ENCODE measurements at places on chromosomes 7 and 10. TPM values are rescaled to one million over a fixed set of nuclear protein-coding genes. Genes with fewer than 3 reads are reported as not detected.

TWIST1 gene
- total RNA-seq = 6.5 TPM

DNA sequence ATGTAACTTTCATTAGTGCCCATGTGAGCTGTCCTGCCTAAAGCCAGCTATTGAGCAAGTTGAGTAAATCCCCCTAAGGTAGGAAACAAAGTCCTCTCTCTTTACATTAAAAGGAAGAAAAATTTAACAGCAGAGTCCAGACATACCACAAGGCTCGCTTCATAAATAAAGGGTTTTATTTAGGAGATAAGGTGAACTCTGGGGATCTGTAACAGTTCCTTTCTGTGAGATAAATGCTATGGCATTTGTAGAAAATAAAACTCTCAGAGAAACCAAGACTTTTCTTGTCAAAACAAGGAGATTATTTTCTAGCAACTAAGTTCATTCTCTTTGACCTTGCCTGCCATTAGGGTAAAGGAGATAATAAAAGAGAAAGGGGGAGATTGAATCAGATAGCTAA is 32.3 kb upstream of the LYZL1 start:
- no peaks in the 10 kb centered on the region for H3K36me3 ChIP-seq
- no peak for DNase-seq
- no peak overlapping the region for H3K4me3 ChIP-seq
- peaks cover 3% of the 10 kb centered on the region for H3K27me3 ChIP-seq

ECHS1 gene
- 94.0 TPM for total RNA-seq

- H3K27me3 ChIP-seq = no peaks in the 10 kb centered on the region
- H3K27ac ChIP-seq = peak overlapping the region; percentile 87
- H3K4me3 ChIP-seq = no peak overlapping the region
- DNase-seq = no peak
- peaks cover 72% of the 10 kb centered on the region for H3K4me1 ChIP-seq
Measured at GRCh38 chr10:72334196-72334824, 20.4 kb downstream of the DNAJB12 start.

DNA sequence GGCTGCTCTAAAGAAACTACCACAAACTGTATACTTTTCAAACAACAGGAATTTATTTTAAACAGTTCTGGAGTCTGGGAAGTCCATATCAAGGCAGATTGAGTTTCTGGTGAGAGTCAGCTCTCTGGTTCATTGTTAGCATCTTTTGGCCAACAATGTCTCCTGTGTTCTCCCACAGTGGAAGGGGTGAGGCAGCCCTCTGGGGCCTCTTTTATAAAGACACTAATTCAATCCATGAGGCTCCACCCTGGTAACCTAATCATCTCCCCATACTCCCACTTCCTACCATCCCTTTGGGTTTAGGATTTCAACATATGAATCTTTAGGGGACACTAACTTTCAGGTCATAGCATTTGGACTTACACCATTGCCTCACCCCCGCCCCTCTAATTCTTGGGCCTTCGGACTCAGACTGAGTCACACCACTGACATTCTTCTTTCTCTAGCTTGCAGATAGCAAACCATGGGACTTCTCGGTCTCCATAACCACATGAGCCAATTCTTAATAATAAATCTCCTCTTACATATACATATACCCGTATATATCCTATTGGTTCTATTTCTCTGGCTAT is 64.3 kb upstream of the ANTXRL start:
- H3K4me3 ChIP-seq = no peak overlapping the region
- no peak for DNase-seq
- no peaks in the 10 kb centered on the region for H3K36me3 ChIP-seq
- H3K27ac ChIP-seq = no peak overlapping the region
- H3K4me1 ChIP-seq = no peaks in the 10 kb centered on the region

- peaks cover 4% of the 10 kb centered on the region for H3K4me1 ChIP-seq
- no peak for DNase-seq
- H3K27me3 ChIP-seq = no peaks in the 10 kb centered on the region
- no peak overlapping the region for H3K4me3 ChIP-seq
- no peak overlapping the region for H3K27ac ChIP-seq
Measured at GRCh38 chr10:93542358-93542791, 24.1 kb upstream of the FFAR4 start.

TPST1 gene
- total RNA-seq = 59.6 TPM

ABCC2 gene
- 0.50 TPM for total RNA-seq

DNA sequence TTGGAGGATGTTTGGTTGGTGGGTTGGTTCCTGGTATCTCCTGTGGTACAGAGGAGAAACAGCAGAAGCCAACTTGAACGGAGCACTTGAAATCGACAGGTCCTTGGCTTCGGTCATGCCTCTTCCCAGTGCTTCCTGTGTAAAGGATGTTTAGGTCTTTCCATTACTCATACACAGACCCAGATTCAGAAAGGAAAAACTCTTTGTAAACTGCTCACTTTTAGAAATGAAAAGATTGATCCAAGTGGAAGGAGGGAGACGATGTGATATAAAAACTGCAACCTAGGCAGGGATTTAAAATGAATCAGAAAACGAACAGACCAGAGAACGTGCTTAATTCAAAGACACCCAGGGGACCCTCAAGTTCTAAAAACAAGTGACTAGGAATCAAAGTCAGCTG is 338.4 kb downstream of the GALNT17 start:
- H3K4me1 ChIP-seq = no peaks in the 10 kb centered on the region
- DNase-seq = no peak
- H3K4me3 ChIP-seq = no peak overlapping the region
- no peaks in the 10 kb centered on the region for H3K27me3 ChIP-seq
- no peaks in the 10 kb centered on the region for H3K36me3 ChIP-seq

GRCh38 chr7:154804449-154804848 is 198.5 kb downstream of the PAXIP1 start:
- no peak overlapping the region for H3K27ac ChIP-seq
- H3K36me3 ChIP-seq = peaks cover 44% of the 10 kb centered on the region
- DNase-seq = no peak
- H3K4me3 ChIP-seq = no peak overlapping the region
- peaks cover 4% of the 10 kb centered on the region for H3K4me1 ChIP-seq

- H3K27ac ChIP-seq = no peak overlapping the region
- no peaks in the 10 kb centered on the region for H3K27me3 ChIP-seq
- H3K36me3 ChIP-seq = no peaks in the 10 kb centered on the region
Measured at GRCh38 chr7:136687693-136688322, 180.6 kb upstream of the CHRM2 start.

AMPH gene
- total RNA-seq = 37.3 TPM

- peaks cover 6% of the 10 kb centered on the region for H3K4me1 ChIP-seq
- no peak for DNase-seq
- no peak overlapping the region for H3K27ac ChIP-seq
- H3K27me3 ChIP-seq = no peaks in the 10 kb centered on the region
- peaks cover 74% of the 10 kb centered on the region for H3K36me3 ChIP-seq
Measured at GRCh38 chr7:102192790-102193189, 93.9 kb upstream of the SH2B2 start.

BMS1 gene
- total RNA-seq = 15.2 TPM

DNA sequence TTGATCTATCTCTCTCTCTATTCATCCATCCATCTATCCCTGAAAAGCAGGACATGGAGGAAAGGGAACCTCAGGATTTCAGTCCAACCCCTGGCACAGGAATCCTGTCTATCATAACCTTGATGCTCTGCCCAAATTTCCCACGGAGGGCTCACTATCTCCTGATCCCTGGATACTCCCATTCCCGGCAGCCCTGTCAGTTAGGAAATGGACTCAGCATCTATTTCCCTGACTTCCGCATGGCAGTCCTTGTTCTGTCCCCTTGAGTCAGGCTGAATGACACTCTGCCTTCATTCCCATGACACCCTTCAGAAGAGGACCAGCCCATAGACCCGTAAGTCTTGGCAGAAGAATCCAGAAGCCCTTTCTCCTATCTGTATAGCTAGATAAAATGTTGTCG is 77.7 kb downstream of the VWA2 start:
- no peak overlapping the region for H3K27ac ChIP-seq
- H3K4me3 ChIP-seq = no peak overlapping the region
- H3K27me3 ChIP-seq = no peaks in the 10 kb centered on the region
- DNase-seq = no peak

GRCh38 chr10:114077815-114078219 is 34.2 kb downstream of the ADRB1 start:
- H3K27ac ChIP-seq = no peak overlapping the region
- H3K4me1 ChIP-seq = no peaks in the 10 kb centered on the region
- DNase-seq = no peak

OLAH gene
- total RNA-seq = 0.79 TPM

ANKRD26 gene
- total RNA-seq = 17.1 TPM

GRCh38 chr10:118903251-118903650 is 126.3 kb upstream of the NANOS1 start:
- H3K27me3 ChIP-seq = no peaks in the 10 kb centered on the region
- H3K4me3 ChIP-seq = no peak overlapping the region
- no peaks in the 10 kb centered on the region for H3K4me1 ChIP-seq
- no peaks in the 10 kb centered on the region for H3K36me3 ChIP-seq
- H3K27ac ChIP-seq = no peak overlapping the region

SPDYE5 gene
- 0.11 TPM for total RNA-seq

DNA sequence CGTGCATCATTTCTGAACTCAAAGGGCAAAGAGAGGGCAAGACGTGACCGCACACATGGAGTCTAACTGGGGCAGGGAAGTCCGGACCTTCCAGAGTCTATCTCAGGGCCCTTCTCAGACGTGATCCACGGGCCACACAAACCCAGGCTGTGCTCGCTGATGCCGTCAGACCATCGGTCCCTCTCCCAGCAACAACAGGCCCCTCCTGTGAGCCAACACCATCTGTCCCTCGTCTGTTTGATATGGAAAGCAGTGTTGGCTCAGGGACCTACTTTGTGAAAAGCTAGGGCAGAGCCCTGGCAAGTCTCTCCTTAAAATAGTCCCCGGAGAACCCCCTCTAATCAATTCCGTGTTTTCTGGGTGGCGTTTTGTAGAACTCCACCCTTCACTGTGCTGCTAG is 208.8 kb downstream of the TCERG1L start:
- no peak overlapping the region for H3K27ac ChIP-seq
- DNase-seq = no peak
- no peak overlapping the region for H3K4me3 ChIP-seq

INHBA gene
- total RNA-seq = 8.3 TPM

DNA sequence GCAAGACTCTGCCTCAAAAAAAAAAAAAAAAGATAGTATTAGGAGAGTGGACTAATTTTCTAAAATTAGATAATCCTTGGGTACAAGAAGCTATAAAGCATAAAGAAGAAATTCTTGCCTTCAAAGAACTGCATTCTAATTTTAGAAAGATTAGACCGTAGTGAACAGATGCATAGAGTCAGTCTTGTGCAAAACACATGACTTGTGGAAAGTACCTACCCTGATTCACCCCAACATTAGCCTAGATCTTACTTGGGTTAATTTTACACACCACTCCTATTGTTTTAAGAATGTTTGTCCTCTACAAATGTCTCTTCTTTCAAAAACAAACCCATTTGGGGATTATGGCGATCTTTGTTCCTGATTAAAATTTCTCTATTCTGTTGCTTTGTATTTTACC is 38.9 kb upstream of the SP8 start:
- no peaks in the 10 kb centered on the region for H3K4me1 ChIP-seq
- H3K27me3 ChIP-seq = no peaks in the 10 kb centered on the region
- no peak for DNase-seq
- no peak overlapping the region for H3K4me3 ChIP-seq

DGKI gene
- total RNA-seq = 75.0 TPM

GRCh38 chr7:124188576-124188975 is 155.7 kb upstream of the TMEM229A start:
- H3K4me1 ChIP-seq = no peaks in the 10 kb centered on the region
- DNase-seq = no peak
- no peaks in the 10 kb centered on the region for H3K36me3 ChIP-seq
- no peak overlapping the region for H3K27ac ChIP-seq
- no peak overlapping the region for H3K4me3 ChIP-seq

- no peaks in the 10 kb centered on the region for H3K27me3 ChIP-seq
- no peaks in the 10 kb centered on the region for H3K36me3 ChIP-seq
- no peak overlapping the region for H3K4me3 ChIP-seq
- no peaks in the 10 kb centered on the region for H3K4me1 ChIP-seq
- DNase-seq = no peak
- no peak overlapping the region for H3K27ac ChIP-seq
Measured at GRCh38 chr7:29281782-29282541, 87.4 kb downstream of the CHN2 start.

- peaks cover 5% of the 10 kb centered on the region for H3K4me1 ChIP-seq
- H3K4me3 ChIP-seq = no peak overlapping the region
- DNase-seq = no peak
- H3K27me3 ChIP-seq = no peaks in the 10 kb centered on the region
- no peak overlapping the region for H3K27ac ChIP-seq
- no peaks in the 10 kb centered on the region for H3K36me3 ChIP-seq
Measured at GRCh38 chr10:117464176-117464575, 78.4 kb upstream of the EMX2 start.

DRGX gene
- total RNA-seq = 3.4 TPM

All from spinal cord (tissue), 10 donors.